ENCODE measurements at places on chromosomes 11 and 22. TPM values are rescaled to one million over a fixed set of nuclear protein-coding genes. Genes with fewer than 3 reads are reported as not detected.

GSTT2 gene
- total RNA-seq: not detected

PGA3 gene
- total RNA-seq: not detected

DNA sequence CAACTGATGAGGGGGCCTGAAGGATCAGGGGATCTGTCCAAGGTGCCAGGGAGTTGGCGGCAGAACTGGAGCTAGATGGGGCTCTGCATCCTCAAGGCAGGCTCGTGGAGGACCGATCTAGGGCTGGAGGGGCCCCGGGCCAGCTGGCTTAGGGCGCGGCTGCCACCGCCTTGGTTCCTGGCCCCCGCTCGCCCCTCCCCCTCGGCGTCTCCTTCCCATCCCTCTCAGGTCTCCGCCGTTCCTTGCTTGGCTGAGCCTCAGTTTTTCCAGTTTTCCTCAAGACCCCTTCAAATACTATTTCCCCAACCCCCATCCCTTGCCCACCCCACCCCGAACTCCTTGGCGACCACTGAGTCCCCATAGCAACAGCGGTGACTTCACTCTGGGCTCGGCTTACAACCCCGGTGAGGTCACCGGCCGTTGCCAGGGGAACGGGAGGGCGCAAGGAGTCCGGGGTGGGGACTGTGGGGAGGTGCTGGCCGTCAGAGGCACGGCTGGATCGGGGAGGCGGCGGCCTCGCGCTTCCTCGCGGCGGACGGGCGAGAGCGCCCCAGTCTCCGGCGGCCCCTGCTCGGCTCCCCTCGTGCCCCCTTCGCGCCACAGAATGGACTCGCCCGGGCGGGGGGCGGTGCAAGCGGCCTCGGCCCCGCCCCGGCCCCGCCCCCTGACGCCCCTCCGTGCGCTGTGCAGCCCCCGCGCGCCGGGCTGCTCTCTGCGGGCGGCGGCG is 7.5 kb downstream of the FREY1 start:
- H3K4me3 ChIP-seq: peak overlapping the region; percentile 60
- H3K36me3 ChIP-seq: no peaks in the 10 kb centered on the region
- DNase-seq: peak; percentile 86

OR56A4 gene
- not detected for total RNA-seq

PHF21A gene
- 36.2 TPM for total RNA-seq

- no peak overlapping the region for H3K27ac ChIP-seq
- no peaks in the 10 kb centered on the region for H3K4me1 ChIP-seq
These were observed 90.6 kb upstream of the SLC22A12 start for GRCh38 chr11:64500176-64501013.

PHOX2A gene
- not detected for total RNA-seq

SOX6 gene
- 0.36 TPM for total RNA-seq
